Activated CD4-positive, CD25-positive, alpha-beta regulatory T cell treated with anti-CD3 and anti-CD28 coated beads, Interleukin-2, amount 50 U/mL, for 16 hours (primary cell): ENCODE measurements at places on chromosomes 6 and 20.

DNA sequence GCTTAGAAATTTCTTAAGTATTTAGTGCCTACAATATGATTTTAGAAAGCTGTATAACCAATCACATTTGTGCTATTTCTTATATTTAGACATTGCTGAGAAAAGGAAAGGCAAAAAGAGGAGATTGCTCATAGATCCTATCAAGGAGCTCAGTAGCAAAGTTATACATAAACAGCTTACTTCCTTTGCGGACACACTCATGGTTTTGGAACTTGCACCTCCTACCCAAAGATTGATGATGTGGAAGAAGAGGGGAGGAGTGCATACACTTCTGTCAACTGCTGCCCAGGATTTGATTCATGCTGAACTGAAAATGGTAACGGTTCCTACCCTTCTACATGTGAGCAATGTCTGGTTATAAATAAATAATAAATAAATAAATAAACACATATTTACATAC lies 16.7 kb downstream of the RAD21L1 start:
- no peak for DNase-seq

DNA sequence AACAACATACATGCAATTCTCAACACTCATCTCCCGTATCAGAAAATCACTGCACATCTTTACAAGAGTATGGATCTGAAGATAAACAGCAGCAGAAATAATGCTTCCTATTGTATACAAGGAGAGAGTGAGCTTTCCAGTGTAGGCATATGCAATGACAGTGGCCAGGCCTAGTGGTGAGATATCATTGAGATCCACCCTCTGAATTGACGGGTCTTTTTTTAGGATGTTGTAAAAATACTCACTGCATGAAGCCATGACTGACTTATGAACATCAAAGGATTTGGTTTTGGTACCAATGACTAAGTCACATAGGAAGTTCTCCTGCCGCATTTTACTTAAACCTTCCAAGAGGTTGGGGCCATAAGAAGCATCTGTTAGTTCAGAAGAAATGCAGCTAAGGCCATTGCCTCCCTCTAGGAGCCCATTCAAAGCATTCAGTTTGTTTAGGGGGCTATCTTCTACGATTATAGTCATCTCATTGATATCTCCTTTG lies 10.8 kb downstream of the KLHL31 start:
- DNase-seq: no peak

DNA sequence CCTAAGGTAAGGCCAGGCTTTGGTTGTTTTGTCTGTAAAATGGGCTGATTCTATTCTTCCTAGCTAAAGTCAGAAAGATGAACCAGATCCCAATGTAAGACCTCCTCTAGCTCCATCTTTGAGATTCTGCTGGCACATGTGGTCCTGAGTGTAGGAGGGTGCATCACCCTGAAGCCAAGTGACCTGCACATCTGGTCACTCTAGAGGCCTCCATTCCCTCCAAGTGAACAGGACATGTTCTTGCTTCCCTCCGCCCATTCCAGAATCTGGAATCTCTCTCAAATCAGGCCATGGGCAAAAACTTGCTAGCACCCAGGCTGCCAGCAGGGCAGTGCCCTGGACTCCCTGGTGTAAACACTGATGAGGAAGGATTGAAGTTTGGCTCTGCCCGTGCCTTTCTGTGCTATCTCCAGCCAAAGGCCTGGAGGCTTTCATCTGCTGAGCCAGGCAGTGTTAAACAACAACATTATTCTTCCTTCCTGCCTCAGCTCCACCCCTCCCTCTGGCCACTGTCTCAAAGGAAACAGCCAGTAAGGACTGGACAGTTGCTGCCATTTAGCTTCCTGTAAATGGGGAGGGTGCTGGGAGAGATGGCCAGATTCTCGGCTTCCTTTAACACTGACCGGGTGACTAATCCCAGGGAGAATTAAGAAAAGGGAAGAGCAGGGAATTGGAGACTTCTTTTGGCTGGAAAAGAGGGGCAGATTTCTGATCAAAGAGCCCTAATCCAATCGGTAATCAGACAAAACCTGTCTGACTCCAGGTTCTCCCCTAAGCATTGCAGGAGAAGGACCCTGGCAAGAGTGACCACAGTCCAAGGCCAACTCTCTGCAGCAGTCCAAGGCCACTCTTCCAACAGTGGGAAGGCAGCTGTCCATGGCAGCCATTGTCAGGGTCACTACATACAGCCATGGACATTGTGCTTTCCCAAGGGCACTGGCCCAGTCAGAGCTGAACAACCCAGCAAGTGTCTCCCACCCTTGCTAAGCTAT lies 19.5 kb upstream of the ADGRF1 start:
- no peak for DNase-seq

DNA sequence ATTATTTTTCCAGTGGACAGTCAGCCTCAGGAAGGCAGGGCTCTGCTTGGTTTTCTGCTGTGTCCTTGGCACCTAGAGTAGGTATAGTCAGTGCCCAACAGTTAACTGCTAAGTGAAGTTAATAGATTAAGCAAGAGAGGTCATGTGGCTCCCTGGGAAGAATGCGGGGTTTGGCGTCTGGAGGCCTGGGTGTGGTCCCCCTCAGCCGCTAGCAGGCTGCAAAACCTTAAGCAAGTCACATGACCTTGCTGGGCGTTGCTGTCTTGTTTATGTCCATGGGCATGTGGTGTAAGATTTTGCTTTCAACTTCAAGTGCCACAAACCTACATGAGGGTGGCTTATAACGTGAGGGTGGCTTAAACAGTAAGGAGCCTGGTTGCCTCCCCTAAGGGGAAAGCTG lies 75.5 kb upstream of the SCP2D1 start:
- no peak for DNase-seq

GRCh38 chr6:64014595-64014994 lies 379.0 kb downstream of the PHF3 start:
- DNase-seq: no peak

DNA sequence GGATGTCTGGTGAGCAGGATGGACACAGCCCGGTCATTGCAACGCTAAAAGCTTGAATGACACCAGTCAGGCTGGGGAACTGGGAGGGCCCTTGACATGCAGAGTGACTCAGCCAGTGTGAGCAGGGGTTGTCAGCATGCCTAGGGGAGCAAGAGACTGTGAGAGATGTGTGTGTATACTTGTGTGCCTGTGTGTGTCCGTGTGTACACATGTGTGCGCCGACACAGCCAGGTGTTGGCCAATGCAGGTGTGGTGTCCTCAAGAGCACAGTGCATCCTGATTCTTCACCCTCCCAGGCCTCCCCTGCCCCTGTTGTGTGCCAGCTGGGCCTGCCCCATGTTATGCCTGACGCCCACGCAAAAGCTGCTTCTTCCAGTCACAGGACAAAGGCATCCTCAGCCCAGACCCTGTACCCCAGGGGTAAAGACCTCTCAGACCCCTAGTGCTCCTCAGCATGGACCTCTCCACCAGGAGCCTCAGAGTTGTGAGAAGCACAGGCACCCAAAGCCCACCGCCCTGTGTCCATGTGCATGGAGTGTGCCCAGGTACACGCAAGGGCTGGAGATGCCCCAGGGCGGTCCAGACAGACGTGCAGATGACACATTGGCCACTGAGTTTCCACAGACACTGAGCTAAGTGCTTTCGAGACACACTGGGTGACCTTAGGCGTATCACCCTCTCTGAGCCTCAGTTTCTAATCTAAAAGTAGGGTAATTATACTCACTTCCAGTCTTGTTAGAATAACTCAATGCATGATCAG lies 16.6 kb downstream of the NRSN2 start:
- no peak for DNase-seq

DNA sequence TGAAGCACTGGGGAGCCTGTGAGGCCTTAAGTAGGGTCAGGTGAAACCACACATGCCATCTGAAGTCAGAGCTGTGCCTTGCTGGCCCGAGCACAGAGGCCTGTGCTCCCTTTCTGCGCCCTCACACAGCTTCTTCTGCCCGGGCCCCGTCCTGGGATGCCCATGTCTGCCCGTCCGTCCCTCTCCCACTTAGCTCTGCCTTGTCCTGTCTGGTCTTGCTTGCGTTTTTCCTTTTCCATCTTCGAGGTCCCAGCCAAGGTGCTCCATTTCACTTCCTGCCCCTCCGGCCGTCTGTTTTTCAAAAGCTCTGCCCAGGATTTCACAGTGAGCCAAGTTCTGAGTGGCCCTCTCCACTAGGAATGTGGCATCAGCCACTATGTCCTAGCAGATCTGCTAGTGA lies 45.6 kb downstream of the PYGB start:
- no peak for DNase-seq

DNA sequence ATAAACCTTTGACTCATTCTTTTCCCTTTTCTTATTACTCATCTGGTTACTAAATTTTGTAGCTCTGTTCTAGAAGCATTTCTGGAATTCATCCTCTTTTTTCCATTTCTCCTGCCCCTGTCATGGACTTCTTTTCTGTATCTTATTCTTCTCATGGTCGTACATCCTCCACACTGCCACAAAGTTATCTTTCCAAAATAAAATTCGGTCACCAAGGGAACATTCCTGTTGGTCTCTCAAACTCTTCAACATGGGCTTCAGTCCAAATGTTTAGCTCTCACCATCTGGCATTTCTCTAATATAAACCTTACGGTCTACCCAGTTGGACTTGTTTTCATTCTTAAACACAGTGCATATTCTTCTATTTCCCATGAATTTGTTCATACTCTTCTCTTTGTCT lies 428.8 kb upstream of the ID4 start:
- no peak for DNase-seq

DNA sequence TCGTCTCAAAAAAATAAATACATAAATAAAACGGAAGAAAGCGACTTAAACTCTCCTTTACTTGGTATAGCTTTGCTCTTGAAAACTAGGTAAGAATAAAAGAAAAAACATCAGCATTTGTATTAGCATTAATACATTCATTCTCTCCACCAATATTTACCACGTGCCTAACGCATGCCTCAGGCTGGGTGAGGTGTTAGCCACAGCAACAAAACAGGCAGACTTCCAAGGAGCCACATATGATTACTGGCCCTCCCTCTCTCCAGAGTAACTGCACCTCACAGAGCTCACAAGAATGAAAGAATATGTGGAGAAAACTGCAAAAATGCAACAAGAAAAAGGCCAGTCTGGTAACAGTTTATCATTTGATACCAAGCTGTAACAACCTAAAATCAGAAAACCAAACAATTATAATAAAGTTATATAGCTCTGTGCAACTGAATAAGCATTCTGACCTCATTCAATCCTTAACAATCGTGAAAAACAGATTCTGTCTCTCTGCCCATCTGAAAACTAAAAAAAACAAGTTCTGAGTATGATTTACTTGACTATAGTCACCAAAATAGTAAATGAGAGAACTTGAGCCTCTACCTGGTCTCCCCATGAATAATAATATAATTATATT lies 5.2 kb downstream of the NAPB start:
- DNase-seq: no peak

DNA sequence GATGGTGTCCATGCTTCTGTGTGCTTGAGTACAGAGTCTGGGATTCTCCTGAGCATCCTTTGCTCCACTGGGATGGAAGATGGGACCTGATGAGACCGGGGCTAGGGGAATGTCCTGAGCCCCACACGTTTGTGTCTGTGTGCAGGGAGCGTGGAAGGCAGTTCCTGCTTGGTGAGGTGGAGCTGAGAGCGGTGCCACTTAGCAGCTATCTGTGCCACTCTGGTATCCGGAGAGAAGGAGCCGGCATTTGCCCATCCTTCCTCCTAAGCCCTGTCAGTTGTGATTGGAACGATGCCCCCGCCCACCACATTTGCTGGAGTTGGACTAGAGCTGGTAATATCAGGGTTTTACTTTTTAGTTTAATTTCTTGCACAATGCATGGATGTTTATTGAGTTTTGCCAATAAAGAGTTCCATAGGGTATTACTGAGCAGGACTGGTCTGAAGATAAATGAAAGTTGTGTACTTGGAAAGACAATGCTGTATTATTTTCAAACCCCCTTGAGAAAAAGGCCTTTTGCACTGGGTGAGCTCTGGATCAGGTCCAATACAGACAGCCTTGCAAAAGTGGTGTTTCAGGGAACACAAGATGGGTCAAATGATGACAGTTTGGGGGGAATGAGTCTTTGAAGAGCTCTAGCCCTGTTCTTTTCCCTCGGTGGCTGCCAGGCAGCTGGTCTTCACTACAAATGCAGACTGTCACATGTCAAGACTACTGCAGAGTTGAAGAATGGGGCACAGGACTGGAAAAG lies 130.8 kb downstream of the SYCP2 start:
- DNase-seq: no peak

GRCh38 chr20:62675156-62675876 lies 33.0 kb downstream of the SLCO4A1 start:
- DNase-seq: no peak

DNA sequence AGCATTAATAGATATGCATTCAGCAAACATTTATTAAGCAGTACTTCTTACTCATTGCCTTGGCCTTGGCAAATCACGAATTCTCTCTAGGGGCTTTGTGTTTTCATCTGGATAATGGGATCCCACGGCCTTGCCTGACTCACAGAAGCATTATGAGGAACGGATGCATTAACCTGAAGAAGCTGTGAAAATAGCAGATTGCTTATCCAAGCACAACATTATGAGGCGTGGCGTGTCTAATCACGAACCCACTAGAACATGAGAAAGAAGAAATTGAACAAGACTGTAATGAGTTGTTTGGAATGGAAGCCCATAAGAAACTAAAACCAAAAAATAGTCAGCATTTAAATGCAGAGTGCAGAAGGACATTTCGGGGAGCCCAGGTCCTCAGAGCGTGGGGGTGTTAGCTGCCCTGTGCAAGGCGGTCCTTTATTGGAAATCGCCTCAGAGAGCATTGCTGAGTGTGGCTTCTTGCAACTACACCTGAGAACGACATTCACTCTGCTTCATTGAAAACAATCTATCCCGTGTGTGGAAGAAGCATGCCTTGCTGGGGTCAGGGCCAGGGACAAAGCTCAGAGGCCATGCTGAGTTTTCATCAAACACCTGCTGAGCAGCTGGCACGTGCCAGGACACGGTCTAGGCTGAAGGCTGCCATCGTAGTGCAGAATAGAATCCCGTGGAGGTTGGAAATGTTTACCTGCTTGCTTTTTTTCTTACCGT lies 179.9 kb downstream of the ZDHHC14 start:
- DNase-seq: no peak

- DNase-seq: no peak
These were observed 113.0 kb upstream of the CEP162 start for GRCh38 chr6:84340422-84340821.

DNA sequence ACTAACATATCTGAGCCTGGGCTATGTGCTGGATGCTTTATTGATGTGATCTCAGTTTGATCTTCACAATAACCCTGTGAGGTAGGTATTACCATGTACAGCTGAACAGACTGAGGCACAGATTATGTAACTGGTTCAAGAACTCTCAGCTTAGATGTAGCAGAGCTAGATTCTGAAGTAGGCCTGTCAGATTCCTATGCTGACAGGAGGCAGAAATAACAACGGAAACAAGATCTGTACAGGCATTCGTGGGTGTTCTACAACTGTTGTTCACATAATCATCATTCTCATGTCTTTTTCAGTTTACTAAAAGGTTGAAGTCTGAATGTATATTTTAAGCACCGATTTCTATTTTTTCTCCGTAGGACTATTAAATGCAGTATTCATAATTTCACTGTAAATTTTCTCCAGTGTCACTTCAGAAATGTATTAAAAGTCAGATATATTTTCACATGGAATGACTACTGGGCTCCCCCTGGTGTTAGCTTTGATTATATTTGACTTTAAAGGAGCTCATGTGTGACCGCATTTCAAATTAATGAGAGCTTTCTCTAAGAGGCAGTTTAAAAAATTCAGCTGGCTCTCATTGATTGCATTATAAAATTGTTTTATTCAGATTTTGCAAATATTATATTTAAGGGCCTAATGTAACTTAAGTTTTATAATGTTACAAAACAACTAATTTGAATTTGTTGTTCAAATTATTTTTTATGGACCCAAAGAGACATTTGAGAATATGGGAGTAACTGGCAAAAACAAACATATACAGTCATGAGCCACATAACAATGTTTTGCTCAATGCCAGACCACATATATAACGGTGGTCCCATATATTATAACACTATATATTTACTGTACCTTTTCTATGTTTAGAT lies 36.4 kb upstream of the SLC17A4 start:
- no peak for DNase-seq

GRCh38 chr20:34282041-34282440 lies 21.1 kb downstream of the AHCY start:
- no peak for DNase-seq
